ENCODE measurements at places on chromosomes 3 and 15. TPM values are rescaled to one million over a fixed set of nuclear protein-coding genes. Genes with fewer than 3 reads are reported as not detected.

C15orf39 gene
- polyA plus RNA-seq = 6.3 TPM

SLC2A2 gene
- polyA plus RNA-seq = not detected

CFAP44 gene
- 0.34 TPM for polyA plus RNA-seq

HEG1 gene
- 1.5 TPM for polyA plus RNA-seq

SMAD6 gene
- not detected for polyA plus RNA-seq

SST gene
- polyA plus RNA-seq = not detected

PARP15 gene
- 16.6 TPM for polyA plus RNA-seq

BCL6 gene
- polyA plus RNA-seq = 3.1 TPM

PLA2G4E gene
- polyA plus RNA-seq = not detected

RLBP1 gene
- polyA plus RNA-seq = not detected

IQCF5 gene
- not detected for polyA plus RNA-seq

SERINC4 gene
- polyA plus RNA-seq = 1.1 TPM

SAMMSON gene
- polyA plus RNA-seq = not detected

MUC4 gene
- polyA plus RNA-seq = 0.01 TPM

IGSF11 gene
- not detected for polyA plus RNA-seq

AADACL2 gene
- polyA plus RNA-seq = not detected

PSTPIP1 gene
- polyA plus RNA-seq = 37.3 TPM

TM4SF18 gene
- polyA plus RNA-seq = not detected

SEMA5B gene
- not detected for polyA plus RNA-seq

KIF9 gene
- polyA plus RNA-seq = 4.7 TPM

CLDN16 gene
- not detected for polyA plus RNA-seq

LEKR1 gene
- 0.93 TPM for polyA plus RNA-seq

GOLGA8G gene
- polyA plus RNA-seq = not detected

LOXL1 gene
- polyA plus RNA-seq = 0.55 TPM

CCRL2 gene
- 1.3 TPM for polyA plus RNA-seq

PTPRG gene
- 1.9 TPM for polyA plus RNA-seq

DUSP7 gene
- polyA plus RNA-seq = 1.1 TPM

CCR3 gene
- 0.15 TPM for polyA plus RNA-seq

SPTBN5 gene
- polyA plus RNA-seq = not detected

CASR gene
- polyA plus RNA-seq = not detected

SLCO2A1 gene
- not detected for polyA plus RNA-seq

COL8A1 gene
- not detected for polyA plus RNA-seq

FANCD2OS gene
- not detected for polyA plus RNA-seq

TRNT1 gene
- polyA plus RNA-seq = 21.0 TPM

RASL12 gene
- polyA plus RNA-seq = not detected

IL17RD gene
- not detected for polyA plus RNA-seq

PRRT3 gene
- 2.0 TPM for polyA plus RNA-seq

SKOR1 gene
- not detected for polyA plus RNA-seq
